ENCODE measurements at places on chromosomes 3 and 15.

DNA sequence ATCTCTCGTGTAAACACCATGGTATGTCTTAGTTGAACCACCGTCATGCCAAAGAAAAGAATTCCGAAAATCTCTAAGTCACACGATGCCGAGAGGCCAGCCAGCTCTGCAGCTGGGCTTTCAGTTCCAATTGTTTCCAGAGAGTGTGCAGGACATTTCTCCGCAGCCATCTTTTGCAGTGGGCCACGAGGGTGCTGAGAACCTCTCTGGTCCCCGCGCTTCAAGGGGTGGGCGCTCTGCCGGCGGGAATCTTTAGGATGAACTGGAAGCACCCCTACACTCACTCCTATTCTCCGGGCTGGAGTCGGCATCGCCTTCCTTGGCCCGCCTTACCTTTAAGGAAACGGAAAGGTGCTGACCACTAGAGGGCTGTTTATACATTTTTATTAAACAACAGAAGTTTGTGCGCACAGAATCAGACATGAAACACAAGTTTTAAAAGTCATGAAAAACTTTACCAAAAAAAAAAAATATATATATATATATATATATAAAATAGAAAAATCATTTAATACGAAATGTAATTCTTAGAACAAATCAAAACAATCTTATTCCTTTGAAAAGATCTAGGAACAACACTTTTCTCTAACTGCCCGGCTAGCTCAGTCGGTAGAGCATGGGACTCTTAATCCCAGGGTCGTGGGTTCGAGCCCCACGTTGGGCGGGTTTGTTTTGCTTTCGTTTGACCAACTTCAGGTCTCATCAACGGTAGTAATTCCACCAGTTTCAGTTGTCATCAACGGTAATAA, 12.5 kb upstream of the MORF4L1 start:
- peak; percentile 40 for DNase-seq

DNA sequence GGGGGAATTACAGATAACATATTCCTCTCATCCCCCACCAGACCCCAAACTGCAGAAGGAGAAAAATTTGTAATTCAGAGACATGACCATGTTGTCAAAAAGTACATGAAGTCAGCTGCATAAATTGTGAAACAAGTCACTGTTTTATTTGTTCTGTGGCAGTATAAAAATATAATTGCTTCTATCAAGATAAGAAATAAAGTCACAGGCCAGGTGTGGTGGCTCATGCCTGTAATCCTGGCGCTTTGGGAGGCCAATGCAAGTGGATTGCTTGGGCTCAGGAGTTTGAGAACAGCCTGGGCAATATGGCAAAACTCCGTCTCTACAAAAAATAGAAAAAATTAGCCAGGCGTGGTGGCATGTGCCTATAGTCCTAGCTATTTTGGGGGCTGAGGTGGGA, 87.7 kb upstream of the DPH6 start:
- DNase-seq: no peak

GRCh38 chr3:188294823-188295487, 141.0 kb downstream of the LPP start:
- no peak for DNase-seq

- no peak for DNase-seq
Measured at GRCh38 chr15:66586155-66586976, 20.6 kb upstream of the LCTL start.

- DNase-seq: no peak
Measured at GRCh38 chr3:13135811-13136321, 62.6 kb upstream of the IQSEC1 start.

All from activated CD8-positive, alpha-beta memory T cell treated with anti-CD3 and anti-CD28 coated beads for 4 hours (primary cell).